NCI-H446 treated with DMSO at 0.1 percent for 48 hours (cell line): ENCODE measurements at places on chromosomes 1 and 21.

GRCh38 chr1:187261637-187262036 is 432.9 kb downstream of the PLA2G4A start:
- DNase-seq: peak; percentile 90

GRCh38 chr1:23957096-23957495 is 2.5 kb upstream of the PNRC2 start:
- peak; percentile 85 for DNase-seq

- DNase-seq: no peak
Measured at GRCh38 chr1:159266832-159267231, 35.3 kb upstream of the FCER1A start.

DNA sequence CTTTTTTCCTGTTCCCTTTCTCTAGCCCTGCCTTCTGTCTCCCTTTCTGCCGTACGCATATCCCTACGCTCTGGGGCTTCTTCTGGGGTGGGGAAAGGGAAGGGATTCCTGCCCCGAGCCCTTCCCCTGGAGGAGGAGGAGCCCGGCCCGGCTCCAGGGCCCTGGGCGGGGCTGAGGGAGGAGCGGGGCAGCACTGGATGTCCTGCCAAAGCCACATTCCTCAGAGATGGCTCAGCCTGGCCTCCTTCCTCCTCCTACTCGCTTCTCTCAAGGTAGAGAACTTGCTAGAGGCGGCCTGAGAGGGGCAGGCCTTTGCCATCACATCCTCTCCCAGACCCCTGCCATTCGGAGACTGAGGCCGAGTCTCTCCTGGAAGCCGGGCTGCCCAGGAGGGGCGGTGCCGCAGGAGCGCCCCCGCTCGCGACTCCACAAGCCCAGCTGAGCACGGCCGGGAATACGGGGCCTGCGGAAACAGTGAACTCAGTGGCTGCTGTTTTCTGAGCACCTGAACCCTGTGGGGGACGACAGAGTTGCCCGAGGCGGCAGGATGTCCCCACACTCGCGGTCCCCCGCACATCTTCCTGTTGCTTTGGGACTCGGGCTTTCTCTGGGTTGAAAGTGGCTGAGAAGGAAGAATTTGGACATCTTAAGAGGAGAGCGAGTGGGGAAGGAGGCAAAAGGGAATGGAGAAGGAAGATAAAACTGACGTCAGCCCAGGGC is 12.2 kb downstream of the ADAMTSL4 start:
- peak; percentile 91 for DNase-seq

- DNase-seq: no peak
Measured at GRCh38 chr1:25695771-25696311, 79.2 kb downstream of the MAN1C1 start.

DNA sequence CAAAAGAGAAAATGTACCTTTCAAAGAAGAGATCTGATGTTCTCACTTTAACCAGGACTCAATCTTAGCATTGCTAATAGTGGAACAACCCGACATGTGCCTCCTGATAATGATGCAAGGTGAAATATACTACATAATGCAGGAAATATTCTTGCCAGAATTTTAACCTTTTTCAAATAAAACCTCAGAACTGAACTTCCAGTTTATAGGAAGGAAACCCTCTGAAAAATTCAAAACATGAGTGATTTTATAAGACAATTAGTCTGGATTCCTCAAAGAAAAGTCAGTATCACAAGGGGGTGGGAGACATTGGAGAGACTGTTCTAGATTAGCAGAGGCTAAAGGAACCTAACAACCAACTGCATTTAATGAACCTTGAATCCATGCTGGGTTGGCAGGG is 18.1 kb downstream of the AHCYL1 start:
- DNase-seq: no peak

DNA sequence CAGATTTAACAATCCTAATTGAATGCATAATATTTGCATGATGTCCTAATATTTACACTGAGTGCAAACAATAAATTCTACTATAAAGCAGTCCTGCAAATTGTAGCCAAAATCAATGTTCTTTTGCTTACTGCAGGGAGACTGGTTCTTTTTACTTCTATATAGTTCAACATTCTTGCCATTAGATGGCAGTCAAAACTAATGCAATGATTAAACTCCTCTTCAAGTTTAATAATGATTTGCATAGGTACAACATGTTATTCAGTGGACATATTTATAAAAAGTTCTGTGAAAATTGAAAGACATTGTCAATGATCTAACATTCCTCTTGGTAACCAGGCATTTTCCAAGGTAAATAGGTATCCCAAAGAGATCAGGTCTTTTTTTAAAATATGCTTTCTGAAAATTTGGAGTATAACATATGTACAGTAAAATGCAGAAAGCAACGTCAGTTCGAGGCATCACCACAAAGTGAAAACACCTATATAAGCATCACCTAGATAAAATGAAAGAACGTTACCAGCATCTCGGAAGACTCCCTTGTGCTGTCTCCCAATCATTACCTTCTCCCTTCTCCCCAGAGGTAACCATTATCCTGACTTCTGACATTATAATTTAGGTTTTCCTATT is 9.8 kb upstream of the FNBP1L start:
- DNase-seq: peak; percentile 66
